ENCODE measurements at places on chromosomes 4 and X. TPM values are rescaled to one million over a fixed set of nuclear protein-coding genes. Genes with fewer than 3 reads are reported as not detected.
A peak's percentile ranks its signal among the peaks of the same experiment; 100 is the strongest.

DNA sequence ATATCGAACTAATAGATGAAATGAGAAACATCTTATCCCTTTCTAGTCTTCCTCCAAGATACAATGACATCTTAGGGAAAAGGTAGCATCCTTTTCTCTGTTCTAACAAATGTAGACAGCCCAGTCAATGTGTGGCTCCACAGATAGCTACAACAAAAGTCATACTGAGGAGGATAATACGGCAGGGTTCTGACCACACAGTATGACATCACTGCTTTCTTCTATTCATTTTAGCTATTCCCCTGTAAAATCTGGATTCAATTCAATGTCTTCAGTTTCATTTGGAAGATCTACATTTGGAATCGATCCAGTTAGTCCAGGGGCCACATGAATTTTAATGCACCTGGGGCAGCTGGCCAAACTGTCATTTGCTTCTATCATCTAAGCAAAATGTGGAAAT lies 51.4 kb downstream of the ENOX2 start:
- no peak for DNase-seq

GRCh38 chr4:23956601-23957364 lies 66.9 kb upstream of the PPARGC1A start:
- no peak for DNase-seq

DNA sequence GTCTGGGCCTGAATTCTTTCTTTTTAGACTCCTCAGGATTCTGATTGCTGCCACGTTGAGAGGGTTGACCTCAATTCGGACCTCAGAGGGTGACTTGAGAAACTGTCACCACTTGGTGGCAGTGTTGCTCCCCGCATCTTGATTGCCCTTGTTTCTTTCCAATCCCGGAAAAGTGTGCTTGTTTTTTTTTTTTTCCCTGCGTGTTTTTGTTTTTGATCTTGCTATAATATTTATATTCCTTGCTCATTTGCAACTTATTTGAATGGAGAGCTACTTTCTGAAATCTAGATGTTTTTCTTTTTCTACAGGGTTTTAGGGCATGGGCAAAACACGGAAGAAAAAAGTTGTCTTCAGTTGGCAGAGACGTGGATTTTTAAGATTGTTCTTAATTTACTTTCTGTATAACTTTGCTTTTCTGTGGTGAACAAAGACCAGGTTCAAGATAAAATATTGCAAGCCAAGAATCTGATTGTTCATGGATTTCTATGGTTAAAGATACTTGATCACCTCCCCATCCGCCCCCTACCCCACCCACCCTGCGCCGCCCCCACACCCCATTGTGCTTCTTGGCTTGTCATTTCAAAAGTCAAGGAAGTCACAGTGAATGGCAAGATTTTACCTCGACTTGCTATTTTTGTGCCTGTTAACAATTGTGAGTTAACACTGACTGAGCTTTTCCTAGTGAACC lies 102.0 kb downstream of the PTTG2 start:
- peak; percentile 80 for DNase-seq

DNA sequence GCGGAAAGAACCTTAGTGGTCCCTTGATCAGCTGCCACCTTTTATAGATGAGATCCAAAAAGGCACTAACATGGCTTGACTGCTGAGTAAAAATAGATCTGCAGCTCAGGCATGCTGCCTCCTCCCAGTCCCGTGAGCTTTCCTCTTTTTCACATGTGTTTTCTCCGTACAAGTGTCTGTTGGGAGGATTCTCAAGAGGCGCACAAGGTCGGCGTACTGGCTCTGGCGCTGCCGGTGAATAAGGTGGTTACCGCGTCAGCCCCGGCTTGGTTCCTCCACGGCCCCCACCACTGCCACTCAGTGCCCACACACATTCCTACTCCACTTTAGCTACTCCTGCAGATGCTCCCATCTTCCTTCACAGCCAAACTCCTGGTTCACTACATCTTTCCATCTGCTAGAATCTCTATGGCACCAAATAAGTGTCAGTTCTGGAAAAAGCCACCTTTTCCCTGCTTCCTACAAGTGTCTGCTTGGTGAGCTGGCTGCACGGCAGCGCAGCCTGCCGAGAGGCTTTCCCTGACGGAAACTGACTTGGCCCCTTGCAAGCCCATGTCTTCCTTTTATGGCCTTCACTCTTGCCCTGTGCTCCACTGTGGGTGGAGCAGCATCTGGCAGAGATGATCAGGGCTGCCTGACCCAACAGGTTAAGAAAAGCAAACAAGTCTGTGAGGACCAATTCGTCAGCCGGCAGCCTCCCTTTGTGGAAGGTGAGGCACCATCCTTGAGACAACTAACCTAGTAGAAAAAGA lies 99.8 kb downstream of the KLHL8 start:
- DNase-seq, result peak; percentile 56

DNA sequence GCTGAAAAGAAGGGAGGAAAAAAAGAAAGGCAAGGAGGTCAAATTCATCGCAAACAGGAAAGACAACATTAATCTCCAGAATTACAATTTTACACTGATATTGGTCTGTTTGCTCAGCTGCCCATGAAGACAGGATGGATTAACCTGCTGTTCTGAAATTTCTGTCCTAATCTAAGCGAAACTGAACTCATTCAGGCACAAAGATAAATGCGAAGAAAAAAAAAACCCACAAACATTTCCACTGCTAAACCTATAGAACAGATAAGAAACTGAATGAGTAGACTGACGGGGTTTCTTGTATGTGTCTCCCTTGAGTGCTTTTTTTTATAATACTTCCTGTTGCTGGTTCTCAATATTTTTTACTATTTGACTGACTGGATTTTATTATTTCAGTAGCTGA lies 251.8 kb upstream of the FTHL17 start:
- DNase-seq, result no peak

DNA sequence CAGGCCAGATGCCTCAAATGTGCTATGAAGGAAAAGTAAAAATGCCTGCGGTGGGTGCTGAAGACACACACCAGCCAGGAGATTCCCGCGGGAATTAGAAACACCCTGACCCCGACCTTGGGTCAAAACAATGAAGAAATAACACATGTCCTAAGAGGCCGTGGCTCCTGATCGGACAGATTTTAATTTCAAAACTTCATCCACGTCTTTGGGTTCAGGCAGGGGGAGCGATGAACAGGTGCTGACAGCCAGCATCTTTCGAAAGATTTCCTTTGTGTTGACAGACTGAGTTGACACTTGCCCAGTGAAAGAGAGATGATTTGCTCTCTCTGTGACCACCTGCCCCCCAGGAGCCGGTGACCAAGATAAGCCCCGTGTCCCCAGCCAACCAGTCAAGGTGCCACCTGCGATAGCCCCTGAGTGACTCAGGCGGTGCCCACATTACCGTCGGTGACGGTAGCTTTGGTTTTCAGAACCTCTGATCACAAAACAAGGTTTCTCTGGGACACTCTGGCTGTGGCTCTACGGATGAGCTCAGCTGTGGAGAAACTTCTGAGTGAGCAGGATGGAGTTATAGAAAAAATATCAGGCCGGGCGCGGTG lies 11.0 kb upstream of the IL3RA start:
- DNase-seq, result no peak

- no peak for DNase-seq
Observed at GRCh38 chrX:18701621-18702361, 5.7 kb upstream of the PPEF1 start.

DNA sequence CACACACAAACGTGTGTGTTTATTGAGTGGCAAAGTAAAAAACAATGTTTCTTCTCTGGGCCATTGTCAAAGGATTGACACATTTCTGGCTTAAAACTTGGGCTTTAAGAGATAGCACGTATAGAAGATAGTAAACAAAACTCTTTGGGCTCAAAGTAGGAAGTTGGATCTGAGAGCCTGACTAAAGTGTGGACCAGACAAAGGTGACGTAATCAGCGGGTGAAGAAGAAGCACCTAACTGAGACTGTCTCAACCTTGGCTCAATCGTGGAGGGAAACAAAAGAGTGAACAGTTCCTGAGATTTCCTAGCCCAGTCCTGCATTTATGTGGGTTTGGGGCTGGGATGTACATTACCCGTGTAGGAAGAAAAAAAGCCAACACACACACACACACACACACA lies 13.7 kb downstream of the PFKFB1 start:
- no peak for DNase-seq

- no peak for DNase-seq
Observed at GRCh38 chr4:48777739-48778138, 2.3 kb downstream of the FRYL start.

- no peak for DNase-seq
Observed at GRCh38 chr4:63459329-63459728, 949.9 kb downstream of the TECRL start.

- no peak for DNase-seq
Observed at GRCh38 chrX:27599928-27600327, 9.8 kb downstream of the DCAF8L2 start.

DNA sequence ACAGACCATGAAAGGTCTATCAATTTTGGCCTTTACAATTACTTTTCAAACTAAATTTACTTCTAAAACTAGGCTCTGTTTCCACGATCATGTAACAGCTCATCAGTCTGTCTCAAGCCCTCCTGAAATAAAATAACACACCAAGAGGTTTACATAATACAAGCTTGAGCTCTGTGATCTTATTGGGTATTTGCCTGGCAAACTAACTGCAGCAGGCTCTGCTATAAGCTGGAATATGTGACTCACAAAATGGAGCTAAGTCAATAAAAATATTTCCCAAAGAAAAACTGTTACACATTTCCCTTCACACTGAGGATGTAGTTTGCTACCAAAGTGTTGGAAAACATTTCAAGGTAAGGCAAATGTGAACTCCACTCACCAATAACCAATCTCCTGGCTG lies 94.7 kb upstream of the GPM6B start:
- no peak for DNase-seq

DNA sequence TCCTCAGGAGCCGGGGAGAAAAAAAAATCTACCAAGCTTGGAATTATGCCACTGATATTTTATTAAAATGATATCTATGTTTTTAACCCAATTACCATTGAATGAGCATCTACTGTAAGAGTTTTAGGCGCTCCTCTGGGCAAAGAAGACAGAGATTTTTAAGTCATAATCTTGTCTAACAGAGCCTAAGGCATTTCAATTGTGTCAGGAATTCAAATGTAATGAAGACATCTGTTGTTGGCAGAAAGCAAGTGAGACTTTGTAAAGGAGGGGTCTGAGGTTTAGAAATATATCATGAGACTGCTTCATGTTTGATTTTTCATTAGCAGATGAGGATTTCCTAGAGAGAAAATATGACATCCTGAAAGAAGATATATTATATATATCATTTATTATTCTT lies 1158.1 kb downstream of the FSTL5 start:
- DNase-seq, result no peak

GRCh38 chrX:136626237-136626636 lies 21.7 kb upstream of the CD40LG start:
- DNase-seq, result no peak

DNA sequence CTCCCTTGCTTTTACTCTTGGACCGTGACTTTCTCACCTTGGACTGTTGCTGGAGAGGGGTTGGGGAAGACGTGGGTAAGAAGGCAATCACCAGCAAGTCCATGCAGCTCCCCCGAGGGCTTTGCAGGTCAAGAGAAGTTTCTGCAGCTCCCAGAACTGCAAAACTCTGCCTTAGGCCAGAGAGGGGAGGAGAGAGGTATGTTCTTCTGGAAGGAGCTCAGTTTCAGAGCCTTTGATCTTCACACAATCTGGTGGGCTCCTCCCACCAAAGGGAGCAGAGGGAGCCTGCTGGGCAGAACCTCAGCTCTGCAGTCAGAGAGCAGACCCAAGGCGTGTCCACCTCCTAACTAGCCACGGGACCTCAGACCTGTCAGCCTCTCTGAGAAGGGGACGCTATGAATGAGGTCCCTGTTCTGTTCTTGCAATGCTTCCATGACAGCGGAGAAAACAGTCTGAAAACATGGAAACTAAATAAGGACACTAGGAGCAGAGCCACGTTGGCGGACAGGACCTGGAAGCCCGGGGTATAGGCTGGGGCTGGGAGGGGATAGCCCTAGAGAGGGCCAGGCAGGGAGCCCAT lies 92.8 kb downstream of the EVC2 start:
- no peak for DNase-seq

GRCh38 chrX:155592981-155593380 lies 19.8 kb downstream of the TMLHE start:
- no peak for DNase-seq

- DNase-seq, result no peak
Observed at GRCh38 chr4:176920694-176921093, 128.0 kb upstream of the VEGFC start.

- DNase-seq, result no peak
Observed at GRCh38 chr4:138981930-138982390, 33.6 kb upstream of the NOCT start.

- DNase-seq, result no peak
Observed at GRCh38 chr4:137226900-137227299, 305.4 kb downstream of the PCDH18 start.

DNA sequence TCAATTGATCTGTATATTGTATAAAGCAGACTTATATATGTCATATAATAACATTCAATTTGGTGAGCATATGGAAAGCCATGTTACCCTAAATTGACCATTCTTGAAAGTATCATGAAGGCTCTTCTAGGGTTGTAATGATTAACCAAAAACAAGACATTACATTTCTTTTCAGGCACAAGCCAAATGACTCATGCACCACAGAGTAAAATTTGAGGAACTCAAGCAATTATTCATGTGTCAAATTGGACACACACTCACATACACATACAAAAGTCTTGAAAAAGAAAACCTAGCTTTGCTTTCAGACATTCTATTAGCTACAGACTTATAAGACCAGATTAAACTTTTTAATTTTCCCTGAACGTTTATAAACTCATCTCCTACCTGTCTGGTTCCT lies 146.5 kb upstream of the PCDH18 start:
- no peak for DNase-seq

DNA sequence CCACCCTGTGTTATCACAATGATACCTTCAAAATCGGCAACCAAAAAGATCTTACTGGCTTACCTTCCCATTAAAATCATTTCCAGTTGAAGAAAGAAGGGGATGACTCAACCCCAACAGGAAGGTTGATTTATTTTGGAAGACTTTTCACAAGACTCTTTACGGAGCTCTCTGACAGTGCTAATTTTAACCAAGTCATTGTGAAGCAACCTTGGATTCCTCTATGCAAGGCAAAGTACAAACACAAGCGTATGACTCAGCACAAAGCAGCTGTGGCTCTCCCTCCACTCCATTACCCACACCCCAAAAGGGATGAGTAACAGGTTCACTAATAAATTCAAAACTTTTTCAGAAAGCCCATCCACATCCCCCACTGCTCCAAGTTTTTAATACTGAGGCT lies 213.8 kb upstream of the FGF13 start:
- DNase-seq, result no peak

DNA sequence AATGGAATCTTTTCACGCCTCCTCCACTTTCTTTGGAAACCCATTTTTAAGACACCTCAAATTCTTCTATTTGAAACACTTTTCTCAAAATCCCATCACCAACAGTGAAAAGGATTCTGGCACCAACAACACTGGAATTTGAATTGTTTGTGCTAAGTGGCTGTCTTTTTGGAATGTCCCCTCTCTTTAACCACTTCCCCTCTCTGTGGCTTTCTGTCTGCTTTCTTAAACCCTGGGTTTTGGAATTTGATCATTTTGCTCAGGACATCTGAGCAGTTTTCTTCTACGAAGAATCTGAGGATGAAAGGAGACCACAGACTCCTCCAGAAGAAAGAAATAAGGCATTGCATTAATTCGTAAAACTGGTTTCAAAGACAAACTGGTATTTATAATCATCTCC lies 89.0 kb downstream of the MXRA5 start:
- no peak for DNase-seq

The SLC10A4 gene
- 0.13 TPM for total RNA-seq

The TMLHE gene
- total RNA-seq, result 27.0 TPM

The OTUD6A gene
- total RNA-seq, result not detected

The C1QTNF7 gene
- 2.2 TPM for total RNA-seq

The ZMAT1 gene
- 20.0 TPM for total RNA-seq

The RIPPLY1 gene
- 0.50 TPM for total RNA-seq

The COL4A6 gene
- total RNA-seq, result 3.3 TPM

The EGF gene
- 3.3 TPM for total RNA-seq
